ENCODE measurements at places on chromosomes 6 and 20.

GRCh38 chr6:149895833-149896271, 2.1 kb downstream of the RAET1E start:
- DNase-seq = no peak

- no peak for DNase-seq
These were observed 65.6 kb downstream of the STMND1 start for GRCh38 chr6:17167327-17167979.

GRCh38 chr6:76770281-76770680, 693.0 kb downstream of the HTR1B start:
- no peak for DNase-seq

- no peak for DNase-seq
These were observed 52.9 kb upstream of the FABP7 start for GRCh38 chr6:122726649-122727048.

GRCh38 chr6:84074988-84075781, 41.6 kb downstream of the MRAP2 start:
- no peak for DNase-seq

DNA sequence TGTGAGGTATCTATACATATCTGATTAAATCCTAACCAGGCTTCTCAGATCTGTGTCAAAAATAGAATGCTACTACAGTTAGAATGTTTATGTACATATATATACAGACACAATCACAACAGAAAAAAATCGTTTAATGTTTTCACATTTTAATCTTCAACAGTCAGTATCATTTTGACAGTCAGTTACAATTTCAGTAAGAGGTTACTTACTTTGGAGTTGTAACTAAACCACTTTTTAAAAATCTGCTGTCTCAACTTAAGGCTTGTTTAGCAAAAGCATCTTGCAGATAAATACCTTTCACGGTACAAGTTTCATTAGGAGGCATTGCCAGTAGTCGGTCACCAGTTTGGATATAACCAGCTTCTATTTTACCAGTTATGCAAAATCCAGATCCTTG, 32.3 kb upstream of the ALDH8A1 start:
- DNase-seq = no peak

- DNase-seq = no peak
These were observed 298.3 kb downstream of the RNGTT start for GRCh38 chr6:88665131-88665530.

DNA sequence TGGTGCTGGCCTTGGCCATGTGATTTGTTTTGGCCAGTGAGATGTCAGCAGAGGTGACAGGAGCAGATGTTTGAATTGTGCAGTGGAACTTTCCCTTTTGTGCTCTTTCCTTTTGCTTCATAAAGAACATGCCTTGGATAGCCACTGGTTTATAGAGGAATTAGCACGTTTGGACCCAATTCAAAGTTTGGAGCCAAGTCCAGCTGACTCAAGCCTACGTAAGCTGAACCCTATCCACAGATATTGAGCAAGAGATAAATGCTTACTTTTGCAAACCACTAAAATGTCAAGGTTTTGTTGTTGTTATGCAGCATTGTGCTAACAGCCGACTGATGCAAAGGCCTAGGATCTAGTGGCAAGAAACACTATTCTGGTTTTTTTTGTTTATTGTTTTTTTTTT, 230.9 kb upstream of the CITED2 start:
- no peak for DNase-seq

DNA sequence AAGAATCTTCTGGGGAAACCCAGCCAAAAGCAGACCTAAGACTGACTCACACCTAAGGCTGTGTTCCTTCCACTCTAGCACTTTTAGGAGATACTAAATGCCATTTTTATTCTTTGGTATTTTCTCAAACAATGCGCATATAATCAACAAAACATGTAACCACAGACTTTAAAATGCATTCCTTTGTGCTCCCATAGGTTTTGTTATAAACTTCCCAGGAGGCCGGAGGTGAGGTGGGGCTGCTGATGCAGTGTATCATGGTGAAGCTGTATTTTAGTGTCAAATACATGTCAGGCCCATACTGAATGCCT, 155.2 kb downstream of the BTBD3 start:
- DNase-seq = no peak

DNA sequence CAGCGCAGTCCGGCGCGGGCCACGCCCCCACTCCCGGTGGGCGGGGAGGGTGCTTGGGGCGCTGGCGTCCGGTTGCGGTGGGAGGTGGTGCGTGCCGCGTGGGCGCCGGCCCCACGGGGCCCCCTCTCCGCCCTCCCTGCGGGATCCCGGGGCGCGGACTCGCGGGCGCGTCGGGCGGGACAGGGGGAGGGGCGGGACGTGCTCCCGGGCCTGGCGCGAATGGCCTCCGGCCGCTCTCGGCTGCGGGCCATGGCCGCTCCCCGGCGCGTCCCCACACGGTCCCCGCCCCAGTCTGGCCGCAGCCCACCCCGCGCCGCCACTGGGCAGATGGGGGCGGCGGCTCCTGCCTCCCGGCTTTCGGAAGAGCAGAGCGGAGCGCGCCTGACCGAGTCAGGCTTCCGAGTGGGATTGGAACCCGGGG, 771 bp upstream of the PPP1R3G start:
- no peak for DNase-seq

GRCh38 chr6:121932076-121932991, 467.1 kb upstream of the HSF2 start:
- DNase-seq = no peak
